ENCODE measurements at places on chromosomes 12 and 14.
A peak's percentile ranks its signal among the peaks of the same experiment; 100 is the strongest.

DNA sequence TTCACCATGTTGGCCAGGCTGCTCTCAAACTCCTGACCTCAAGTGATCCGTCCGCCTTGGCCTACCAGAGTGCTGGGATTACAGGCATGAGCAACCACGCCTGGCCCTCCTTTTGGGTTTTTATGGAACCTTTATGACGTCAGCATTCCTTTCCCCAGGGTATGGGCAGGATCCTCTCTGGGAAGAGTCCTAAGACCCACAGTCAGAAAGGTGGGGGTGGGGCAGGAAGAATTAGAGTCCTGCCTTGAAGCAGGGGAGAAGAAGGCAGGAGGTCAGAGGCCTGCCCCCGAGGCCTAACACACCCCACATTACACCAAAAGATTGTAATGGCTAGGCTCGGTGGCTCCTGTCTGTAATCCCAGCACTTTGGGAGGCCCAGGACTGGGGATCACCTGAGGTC is 30.8 kb upstream of the CDK17 start:
- DNase-seq: no peak

- no peak for DNase-seq
Measured at GRCh38 chr14:103879118-103879569, 31.8 kb upstream of the PPP1R13B start.

GRCh38 chr12:1356285-1356684 is 238.1 kb downstream of the FBXL14 start:
- DNase-seq: no peak

GRCh38 chr12:76111209-76111749 is 26.8 kb upstream of the NAP1L1 start:
- DNase-seq: no peak

DNA sequence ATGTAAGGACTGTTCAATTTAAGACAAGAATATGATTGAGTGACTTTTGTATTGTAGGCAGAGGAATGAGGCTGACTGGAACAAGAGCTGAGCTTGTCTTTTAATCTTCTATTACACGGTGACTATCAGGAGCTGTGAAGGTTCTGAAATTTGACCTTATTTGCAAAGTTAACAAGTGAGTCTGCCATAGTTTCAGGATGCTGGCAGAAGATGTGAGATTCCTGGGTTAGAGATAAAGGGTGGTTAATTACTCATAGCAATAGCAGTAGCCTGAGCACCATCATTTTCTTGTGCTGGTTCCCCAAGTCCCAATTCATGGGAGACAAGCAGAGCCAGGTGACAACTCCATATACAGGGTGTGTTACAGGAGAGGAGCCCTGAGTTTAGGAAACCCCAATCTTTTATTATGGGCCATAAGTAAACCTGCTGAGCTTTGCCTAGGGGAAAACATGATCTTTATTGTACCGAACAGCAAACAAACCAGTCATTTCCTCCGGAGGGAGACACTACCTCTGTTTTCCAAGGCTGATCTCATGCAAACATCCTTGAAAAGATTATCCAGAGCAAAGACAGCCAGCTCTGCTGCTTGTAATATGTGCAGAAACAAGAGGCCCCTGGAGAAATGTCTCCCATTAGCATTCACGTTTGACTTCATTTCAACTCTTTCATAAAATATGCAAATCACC is 51.7 kb upstream of the DDX11 start:
- no peak for DNase-seq

DNA sequence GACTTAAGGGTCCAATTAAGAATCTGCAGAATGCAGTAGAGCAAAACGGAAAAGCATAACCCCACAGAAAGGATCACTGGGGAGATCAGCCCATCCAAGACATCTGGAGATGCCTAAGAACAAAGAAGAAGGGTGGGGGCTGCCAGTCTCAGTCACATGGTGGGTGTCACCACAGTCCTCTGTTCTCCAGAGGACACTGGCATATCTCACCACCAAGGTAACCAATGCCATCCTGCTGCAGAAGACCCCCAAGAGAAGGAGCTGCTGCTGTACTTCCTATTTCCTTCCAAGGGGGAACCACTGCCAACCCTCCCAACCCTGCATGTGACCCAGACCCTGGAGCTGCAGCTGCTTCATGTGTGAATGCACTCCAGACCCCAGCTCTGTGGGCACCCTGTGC is 91.2 kb downstream of the PTGER2 start:
- DNase-seq: no peak

- peak; percentile 8 for DNase-seq
Measured at GRCh38 chr12:124227951-124228711, 66.8 kb upstream of the RFLNA start.

GRCh38 chr12:127770118-127770517 is 496.9 kb upstream of the TMEM132C start:
- no peak for DNase-seq

- DNase-seq: no peak
Measured at GRCh38 chr14:101001311-101002069, 98.0 kb upstream of the RTL1 start.

- no peak for DNase-seq
Measured at GRCh38 chr12:120092551-120093335, 23.8 kb downstream of the RAB35 start.

GRCh38 chr12:112584266-112584722 is 165.5 kb downstream of the PTPN11 start:
- DNase-seq: no peak

DNA sequence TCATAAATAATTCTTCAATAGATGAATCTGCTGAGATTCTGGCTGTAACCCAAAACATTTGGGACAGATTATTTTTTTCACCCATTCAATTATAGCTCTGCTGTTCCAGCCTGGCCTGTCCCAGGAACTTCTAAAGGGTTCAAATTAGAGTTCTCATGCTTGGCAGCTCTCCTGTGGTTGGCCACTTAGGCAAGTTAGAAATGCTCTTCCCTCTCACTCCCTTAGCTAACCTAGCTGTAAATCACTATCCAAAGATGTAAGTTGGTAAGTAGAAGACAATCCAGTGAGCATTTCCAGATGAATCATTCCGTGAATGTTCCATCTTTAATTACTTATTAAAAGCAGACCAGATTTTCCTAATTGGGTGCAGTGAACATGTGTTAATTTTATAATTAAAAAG is 760.4 kb upstream of the TBX3 start:
- no peak for DNase-seq

DNA sequence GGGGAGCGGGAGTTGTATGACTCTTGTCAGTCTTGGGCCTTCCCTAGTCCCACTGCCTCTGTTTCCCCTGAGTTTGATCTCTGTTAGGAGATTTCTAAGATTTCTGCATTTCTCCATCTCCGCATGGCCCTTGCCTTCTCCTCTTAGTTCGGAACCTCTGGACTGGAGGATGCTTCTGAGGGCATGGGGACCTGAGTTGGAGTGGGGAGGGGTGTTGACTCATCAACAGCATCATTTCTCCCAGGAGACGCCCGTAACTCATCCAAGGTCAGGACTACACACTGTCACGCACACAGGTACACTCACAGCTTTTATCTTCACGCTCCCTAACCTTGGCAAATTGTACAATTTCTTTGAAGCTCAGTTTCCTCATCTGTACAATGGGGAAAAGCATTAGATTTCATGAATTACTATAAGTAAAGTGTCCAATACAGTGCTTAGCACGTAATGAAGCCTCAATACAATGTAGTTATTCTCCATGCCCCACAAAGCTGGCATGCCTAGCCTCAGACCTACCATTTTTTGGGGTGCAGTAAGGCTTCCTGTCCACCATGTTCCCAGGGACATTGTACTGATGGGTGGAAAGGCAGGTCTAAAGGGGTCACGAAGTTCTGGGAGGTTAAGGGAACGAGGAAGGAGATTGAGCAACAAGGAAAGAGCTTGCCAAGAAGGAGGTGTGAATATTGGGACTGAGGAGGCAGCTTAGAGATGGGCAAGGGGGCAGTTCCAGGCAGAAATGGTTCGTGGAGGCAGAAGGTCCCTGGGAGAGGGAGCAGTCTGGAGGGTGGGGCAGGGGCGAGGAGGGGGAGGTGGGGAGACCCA is 600 bp upstream of the LAG3 start:
- DNase-seq: no peak

- DNase-seq: no peak
Measured at GRCh38 chr14:29077916-29078315, 311.3 kb downstream of the FOXG1 start.

DNA sequence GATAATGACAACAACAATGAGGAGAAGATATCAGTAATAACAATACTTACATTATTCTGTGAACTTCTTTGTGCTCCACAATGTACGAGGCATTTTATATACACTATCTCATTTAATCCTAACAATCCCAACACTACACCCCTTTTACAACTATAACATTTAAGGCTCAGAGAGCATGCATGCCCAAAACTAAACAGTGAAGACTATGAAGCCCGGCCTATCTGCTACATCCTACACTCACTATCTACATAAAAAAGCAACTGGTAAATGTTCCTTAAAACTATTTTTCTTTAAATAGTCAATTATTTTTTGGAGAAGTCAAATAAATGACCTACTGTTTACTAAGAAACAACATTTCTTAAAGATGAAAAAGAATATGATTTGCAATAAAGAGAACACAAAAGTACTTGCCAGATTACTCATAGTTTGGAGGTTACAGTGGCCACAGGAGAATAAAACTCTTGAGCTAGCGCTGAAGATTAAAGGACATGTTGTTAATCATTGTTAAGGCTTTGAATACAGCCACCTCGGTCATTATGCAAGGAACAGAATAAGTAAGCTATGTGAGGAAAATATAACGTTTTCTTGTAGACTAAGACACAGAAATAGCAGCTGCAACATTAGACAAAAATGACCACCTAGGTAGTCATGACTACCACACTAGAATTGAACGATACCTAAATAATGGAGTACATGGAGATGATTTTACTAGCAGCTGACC is 56.7 kb downstream of the EPS8 start:
- DNase-seq: no peak

GRCh38 chr12:92866418-92866817 is 62.7 kb downstream of the EEA1 start:
- no peak for DNase-seq

- DNase-seq: no peak
Measured at GRCh38 chr12:120019197-120019596, 30.2 kb downstream of the BICDL1 start.
